ENCODE measurements at places on chromosomes 2 and 18.

- no peak for DNase-seq
These were observed 1.3 kb downstream of the CERS6 start for GRCh38 chr2:168457190-168457895.

GRCh38 chr2:158687315-158687714 lies 107.8 kb upstream of the DAPL1 start:
- no peak for DNase-seq

GRCh38 chr2:6580982-6581381 lies 284.7 kb downstream of the CMPK2 start:
- DNase-seq: no peak

- peak; percentile 85 for DNase-seq
These were observed 378.5 kb upstream of the ID2 start for GRCh38 chr2:8303322-8303832.

DNA sequence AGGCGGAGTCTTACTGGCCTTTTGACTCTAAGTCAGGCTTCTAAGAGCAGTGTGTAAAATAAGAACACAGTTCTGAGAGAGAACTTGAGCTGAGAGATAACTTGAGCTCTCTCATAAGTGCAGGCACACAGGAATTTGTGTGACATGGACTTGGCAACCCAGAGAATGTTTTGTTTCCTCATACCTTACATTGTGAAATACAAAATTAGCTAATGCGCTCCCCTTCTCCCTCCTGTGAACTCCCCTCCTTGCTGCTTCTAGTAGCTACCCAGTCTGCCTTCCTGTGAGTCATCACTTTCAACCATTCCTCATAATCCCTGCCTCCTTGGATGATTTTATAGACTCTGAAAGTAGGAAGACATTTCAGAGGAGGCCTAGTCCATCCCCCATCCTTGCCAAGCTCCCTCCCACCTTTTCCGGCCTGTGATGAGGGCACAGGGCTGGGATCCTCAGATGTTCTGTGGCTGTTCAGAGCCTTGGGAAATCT lies 22.6 kb downstream of the FER1L5 start:
- no peak for DNase-seq

- DNase-seq: no peak
These were observed 38.4 kb downstream of the LBH start for GRCh38 chr2:30269771-30270145.
